Ovary (tissue), 10 donors: ENCODE measurements at places on chromosomes 3 and 15. TPM values are rescaled to one million over a fixed set of nuclear protein-coding genes. Genes with fewer than 3 reads are reported as not detected.

The PLXNB1 gene
- 70.8 TPM for total RNA-seq

The RBM5 gene
- total RNA-seq: 172 TPM

The BLM gene
- total RNA-seq: 0.92 TPM

The TRH gene
- total RNA-seq: 0.81 TPM

The TCF12 gene
- total RNA-seq: 116 TPM

The GRK7 gene
- total RNA-seq: 0.08 TPM

The AVEN gene
- total RNA-seq: 11.5 TPM

The STAC gene
- total RNA-seq: 8.4 TPM

The ECE2 gene
- not detected for total RNA-seq

The MASP1 gene
- total RNA-seq: 5.4 TPM

The TMC3 gene
- 0.23 TPM for total RNA-seq

The SLC28A1 gene
- total RNA-seq: 0.20 TPM

The WDR93 gene
- total RNA-seq: 0.45 TPM

The P2RY14 gene
- total RNA-seq: 1.1 TPM

The BMF gene
- total RNA-seq: 5.7 TPM

The CCDC13 gene
- total RNA-seq: 0.53 TPM

The SAMD7 gene
- not detected for total RNA-seq

The PDE12 gene
- total RNA-seq: 8.7 TPM

The LEKR1 gene
- 2.6 TPM for total RNA-seq

The GOLGA6L22 gene
- not detected for total RNA-seq

The A4GNT gene
- total RNA-seq: not detected

The IQCH gene
- total RNA-seq: 0.56 TPM

The ISLR2 gene
- 1.1 TPM for total RNA-seq

The TM4SF4 gene
- total RNA-seq: not detected

The ILDR1 gene
- total RNA-seq: 0.89 TPM

The ADAMTS17 gene
- 5.9 TPM for total RNA-seq
